ENCODE measurements at places on chromosomes 6 and 20. TPM values are rescaled to one million over a fixed set of nuclear protein-coding genes. Genes with fewer than 3 reads are reported as not detected.

ASIP gene
- not detected for total RNA-seq

PI3 gene
- total RNA-seq: not detected

TAGAP gene
- 0.08 TPM for total RNA-seq

SLC22A1 gene
- 0.05 TPM for total RNA-seq

DNAH8 gene
- 0.03 TPM for total RNA-seq

SMLR1 gene
- total RNA-seq: not detected

PSMF1 gene
- 37.6 TPM for total RNA-seq

IFT52 gene
- 34.8 TPM for total RNA-seq

UFL1 gene
- 7.3 TPM for total RNA-seq

GATA5 gene
- total RNA-seq: not detected

BPIFB2 gene
- not detected for total RNA-seq

ULBP1 gene
- total RNA-seq: not detected

ABHD16A gene
- 25.7 TPM for total RNA-seq

FAM217A gene
- total RNA-seq: not detected

HLA-DPA1 gene
- total RNA-seq: 155 TPM

RGS17 gene
- 2.1 TPM for total RNA-seq

CYP39A1 gene
- 0.11 TPM for total RNA-seq

PRDM13 gene
- 1.4 TPM for total RNA-seq

GNMT gene
- total RNA-seq: not detected

VSTM2L gene
- total RNA-seq: 0.19 TPM

MATN4 gene
- total RNA-seq: 1.9 TPM

SIRPD gene
- not detected for total RNA-seq

PBX2 gene
- total RNA-seq: 33.7 TPM

ELOVL2 gene
- 0.24 TPM for total RNA-seq

RUNX2 gene
- 1.5 TPM for total RNA-seq

EFCAB8 gene
- not detected for total RNA-seq

RNF8 gene
- 18.3 TPM for total RNA-seq

All from A375 (cell line).